ENCODE measurements at places on chromosomes 7 and 10. TPM values are rescaled to one million over a fixed set of nuclear protein-coding genes. Genes with fewer than 3 reads are reported as not detected.

Gene EBF3
- 57.0 TPM for polyA plus RNA-seq

DNA sequence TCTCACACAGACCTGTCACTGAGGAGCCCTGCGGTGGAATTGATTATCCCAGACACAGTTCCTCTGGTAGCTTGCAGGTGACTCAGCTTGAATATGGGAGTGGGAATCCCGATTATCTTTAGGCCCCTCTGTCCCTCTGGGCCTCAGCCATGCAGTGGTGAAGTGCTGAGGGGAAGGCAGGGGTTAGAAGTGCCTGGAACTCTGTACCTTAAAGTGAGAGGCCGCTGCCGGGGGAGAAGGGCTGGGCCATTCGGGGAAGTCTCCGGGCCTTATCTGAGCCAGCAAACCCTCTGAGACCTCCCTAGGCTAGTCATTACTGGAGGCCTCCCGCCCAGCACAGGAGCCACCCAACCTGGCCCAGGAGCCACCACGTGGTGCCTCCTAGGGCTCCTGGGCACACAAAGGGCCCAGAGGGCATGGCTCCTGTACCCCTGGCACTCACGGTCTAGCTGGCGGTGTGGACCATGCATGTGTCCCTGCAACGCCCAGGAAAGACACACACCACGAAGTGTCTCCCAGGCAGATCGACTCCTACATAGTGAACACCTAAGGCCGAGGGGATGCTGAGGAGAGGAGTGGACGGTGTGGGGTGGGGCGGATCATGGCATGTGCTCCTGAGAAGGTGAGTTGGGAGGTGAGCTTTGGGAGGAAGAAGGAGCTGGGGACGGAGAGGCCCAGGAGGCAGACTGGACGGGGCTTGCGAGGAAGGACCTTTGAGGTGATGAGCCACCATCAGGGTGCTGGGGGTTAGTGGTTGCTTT is 56.2 kb downstream of the HK1 start:
- no peak for DNase-seq

Gene HEPACAM2
- polyA plus RNA-seq, result not detected

Gene TSPAN15
- polyA plus RNA-seq, result 69.5 TPM

Gene KIF20B
- 5.3 TPM for polyA plus RNA-seq

GRCh38 chr10:76618641-76619040 is 1019.0 kb downstream of the KCNMA1 start:
- no peak for DNase-seq

DNA sequence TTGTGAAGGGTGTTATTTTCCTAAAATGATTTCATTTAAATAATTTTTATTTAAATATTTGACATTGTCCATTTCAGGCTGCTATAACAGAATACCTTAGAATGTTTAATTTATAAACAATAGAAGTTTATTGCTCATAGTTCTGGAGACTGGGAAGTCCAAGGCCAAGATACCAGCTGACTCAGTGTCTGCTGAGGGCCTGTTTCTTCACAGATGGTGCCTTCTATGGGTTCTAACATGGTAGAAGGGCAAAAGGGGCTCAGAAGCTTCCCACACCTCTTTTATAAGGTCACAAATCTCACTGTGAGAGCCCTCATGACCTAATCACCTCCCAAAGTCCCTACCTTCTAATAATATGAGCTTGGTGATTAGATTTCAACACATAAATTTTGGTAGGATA is 50.7 kb downstream of the MTURN start:
- DNase-seq, result no peak

Gene MET
- polyA plus RNA-seq, result 13.5 TPM

DNA sequence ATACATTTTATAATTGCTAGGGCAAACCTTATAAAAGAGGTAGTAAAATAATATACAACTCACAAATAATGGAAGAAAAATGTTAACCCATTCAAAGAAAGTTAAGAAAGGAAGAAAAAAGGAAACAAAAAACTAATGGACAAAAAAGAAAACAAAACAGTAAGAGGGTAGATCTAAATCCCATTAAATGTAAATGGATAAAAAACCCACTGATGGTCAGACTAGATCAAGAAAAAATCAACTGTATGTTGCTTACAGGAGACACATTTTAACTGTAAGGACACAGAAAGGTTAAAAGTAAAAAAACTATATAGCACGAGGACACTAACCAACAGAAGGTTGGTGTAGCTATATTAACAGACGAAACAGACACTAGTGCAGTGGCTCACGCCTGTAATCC is 18.0 kb downstream of the FOXL3 start:
- DNase-seq, result no peak

Gene C7orf33
- polyA plus RNA-seq, result 1.1 TPM
